Memory B cell (primary cell): ENCODE measurements at places on chromosomes 11 and 22.

DNA sequence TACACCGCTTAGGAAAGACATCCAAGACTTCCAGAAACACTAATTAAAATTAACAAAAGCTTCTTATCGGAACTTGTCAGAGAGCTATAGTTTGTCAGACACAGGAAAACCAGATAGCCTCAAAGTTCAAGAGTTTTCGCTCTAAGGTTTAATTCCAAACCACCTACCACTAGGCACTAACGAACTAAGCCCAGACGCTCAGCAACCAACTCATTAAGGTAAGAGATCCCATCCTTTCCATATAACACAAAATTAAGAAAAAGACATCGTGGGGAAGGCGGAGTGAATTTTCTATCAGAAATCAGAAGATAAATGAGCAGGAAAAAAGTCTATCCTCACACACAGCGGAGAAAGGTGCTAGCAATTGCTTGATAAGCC is 382 bp downstream of the IMMP1L start:
- peaks cover 6% of the 10 kb centered on the region for H3K36me3 ChIP-seq
- no peak for DNase-seq
- peak overlapping the region; percentile 95 for H3K27ac ChIP-seq
- H3K4me3 ChIP-seq, result peak overlapping the region; percentile 96

DNA sequence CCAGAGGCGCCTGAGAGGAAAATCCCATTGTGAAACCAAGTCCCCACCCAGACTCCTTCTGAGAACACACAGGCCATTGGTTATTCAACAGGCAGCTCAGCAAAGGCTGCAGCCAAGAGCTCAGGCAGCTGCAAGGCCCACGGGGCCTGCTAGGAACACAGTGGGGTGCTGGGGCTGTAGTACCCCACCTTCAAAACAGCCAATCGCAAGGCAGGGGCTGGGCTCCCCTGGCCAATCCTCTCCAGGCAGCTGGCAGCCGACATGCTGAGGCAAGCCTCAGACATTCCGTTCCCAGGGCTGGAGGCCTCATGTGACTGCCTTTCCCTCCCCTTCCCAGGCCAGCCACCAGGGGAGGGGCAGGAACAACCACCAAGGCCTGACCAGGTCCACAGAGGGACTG is 6.6 kb downstream of the PRODH start:
- H3K36me3 ChIP-seq, result no peaks in the 10 kb centered on the region
- H3K27me3 ChIP-seq, result no peaks in the 10 kb centered on the region
- H3K4me1 ChIP-seq, result no peaks in the 10 kb centered on the region

DNA sequence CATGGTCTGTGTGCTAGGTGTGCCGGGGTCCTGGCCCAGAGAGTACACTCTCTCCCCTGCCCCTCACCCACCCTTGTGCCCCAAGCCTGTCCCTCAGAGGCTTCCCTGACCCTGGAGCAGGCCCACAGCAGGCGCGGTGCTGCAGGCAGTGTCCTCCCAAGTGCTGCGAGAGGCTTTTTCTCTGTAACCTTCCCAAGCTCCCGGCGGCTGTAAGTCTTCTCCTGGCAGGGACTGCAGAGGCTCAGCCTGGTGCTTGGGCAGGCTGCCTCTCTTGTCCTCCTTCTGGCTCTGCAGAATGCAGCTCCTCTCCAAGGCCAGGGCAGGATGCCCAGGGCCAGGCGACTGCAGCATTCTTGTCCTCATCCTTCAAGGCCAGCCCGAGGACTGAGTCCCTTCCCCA is 15.9 kb downstream of the RFPL1 start:
- H3K4me1 ChIP-seq, result no peaks in the 10 kb centered on the region
- H3K27me3 ChIP-seq, result no peaks in the 10 kb centered on the region
- H3K36me3 ChIP-seq, result no peaks in the 10 kb centered on the region
- no peak overlapping the region for H3K27ac ChIP-seq

GRCh38 chr22:33325232-33326004 is 267.2 kb upstream of the SYN3 start:
- H3K36me3 ChIP-seq, result no peaks in the 10 kb centered on the region
- H3K4me1 ChIP-seq, result peaks cover 18% of the 10 kb centered on the region
- peak; percentile 44 for DNase-seq
- peak overlapping the region; percentile 73 for H3K27ac ChIP-seq
- H3K4me3 ChIP-seq, result peak overlapping the region; percentile 49

- no peaks in the 10 kb centered on the region for H3K4me1 ChIP-seq
- H3K4me3 ChIP-seq, result no peak overlapping the region
- no peak overlapping the region for H3K27ac ChIP-seq
- DNase-seq, result peak; percentile 39
- H3K36me3 ChIP-seq, result peaks cover 7% of the 10 kb centered on the region
These were observed 7.9 kb downstream of the MRPL16 start for GRCh38 chr11:59802639-59803176.

DNA sequence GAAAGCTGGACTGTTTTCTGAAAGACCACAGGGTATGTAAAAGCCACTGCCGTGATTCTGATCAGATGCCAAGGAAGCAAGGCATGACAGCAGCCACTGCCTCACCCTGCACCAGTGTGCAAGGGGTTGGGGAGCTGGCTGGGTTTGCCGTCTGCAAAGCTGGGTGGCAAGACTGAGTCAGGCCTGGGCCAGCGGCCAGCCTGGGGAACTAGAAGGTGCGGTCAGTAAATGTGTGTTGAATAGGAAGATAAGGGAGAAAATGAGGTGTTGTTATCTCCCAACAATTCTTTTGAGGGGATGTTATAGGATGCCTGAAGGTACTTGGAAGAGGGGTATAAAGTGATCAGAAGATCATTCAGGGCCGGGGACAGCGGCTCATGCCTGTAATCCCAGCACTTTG is 8.0 kb downstream of the VSTM5 start:
- H3K27ac ChIP-seq, result no peak overlapping the region
- no peak for DNase-seq
- no peak overlapping the region for H3K4me3 ChIP-seq
- H3K27me3 ChIP-seq, result peaks cover 4% of the 10 kb centered on the region
- H3K4me1 ChIP-seq, result no peaks in the 10 kb centered on the region
- H3K36me3 ChIP-seq, result no peaks in the 10 kb centered on the region

- H3K36me3 ChIP-seq, result no peaks in the 10 kb centered on the region
- peak; percentile 63 for DNase-seq
These were observed 1.6 kb downstream of the MCAM start for GRCh38 chr11:119315131-119316015.

- no peak overlapping the region for H3K27ac ChIP-seq
- H3K36me3 ChIP-seq, result no peaks in the 10 kb centered on the region
- no peak for DNase-seq
- H3K27me3 ChIP-seq, result no peaks in the 10 kb centered on the region
These were observed 12.9 kb upstream of the FAT3 start for GRCh38 chr11:92211576-92212167.

GRCh38 chr22:42993651-42994275 is 21.2 kb downstream of the PACSIN2 start:
- no peak for DNase-seq
- peaks cover 47% of the 10 kb centered on the region for H3K4me1 ChIP-seq
- peaks cover 2% of the 10 kb centered on the region for H3K36me3 ChIP-seq
- H3K27me3 ChIP-seq, result no peaks in the 10 kb centered on the region

DNA sequence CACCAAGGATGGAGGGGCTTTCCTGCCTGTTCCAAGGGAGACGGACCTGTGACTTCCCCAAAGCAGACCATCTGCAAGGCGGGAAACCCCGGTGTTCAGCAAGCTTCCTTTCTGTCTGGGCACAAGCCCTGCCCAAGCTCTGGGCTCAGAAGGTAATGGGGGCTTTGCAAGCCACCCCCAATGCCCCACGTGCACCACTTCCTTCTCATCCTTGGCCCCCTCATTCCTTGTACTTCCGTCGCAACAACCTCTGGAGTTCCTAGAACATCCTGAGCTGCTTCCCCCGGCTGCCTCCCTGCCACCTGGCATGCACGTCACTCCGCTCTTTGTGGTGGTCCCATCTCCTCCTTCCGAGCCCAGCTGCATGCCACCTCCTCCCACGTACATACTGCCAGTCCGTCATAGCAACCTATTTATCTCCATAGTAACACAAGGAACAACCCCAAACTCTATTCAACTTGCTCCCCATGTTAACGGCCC is 3.9 kb downstream of the MYEOV start:
- DNase-seq, result no peak
- H3K27me3 ChIP-seq, result no peaks in the 10 kb centered on the region
- peaks cover 53% of the 10 kb centered on the region for H3K4me1 ChIP-seq
- peak overlapping the region; percentile 92 for H3K27ac ChIP-seq
- H3K4me3 ChIP-seq, result peak overlapping the region; percentile 73

DNA sequence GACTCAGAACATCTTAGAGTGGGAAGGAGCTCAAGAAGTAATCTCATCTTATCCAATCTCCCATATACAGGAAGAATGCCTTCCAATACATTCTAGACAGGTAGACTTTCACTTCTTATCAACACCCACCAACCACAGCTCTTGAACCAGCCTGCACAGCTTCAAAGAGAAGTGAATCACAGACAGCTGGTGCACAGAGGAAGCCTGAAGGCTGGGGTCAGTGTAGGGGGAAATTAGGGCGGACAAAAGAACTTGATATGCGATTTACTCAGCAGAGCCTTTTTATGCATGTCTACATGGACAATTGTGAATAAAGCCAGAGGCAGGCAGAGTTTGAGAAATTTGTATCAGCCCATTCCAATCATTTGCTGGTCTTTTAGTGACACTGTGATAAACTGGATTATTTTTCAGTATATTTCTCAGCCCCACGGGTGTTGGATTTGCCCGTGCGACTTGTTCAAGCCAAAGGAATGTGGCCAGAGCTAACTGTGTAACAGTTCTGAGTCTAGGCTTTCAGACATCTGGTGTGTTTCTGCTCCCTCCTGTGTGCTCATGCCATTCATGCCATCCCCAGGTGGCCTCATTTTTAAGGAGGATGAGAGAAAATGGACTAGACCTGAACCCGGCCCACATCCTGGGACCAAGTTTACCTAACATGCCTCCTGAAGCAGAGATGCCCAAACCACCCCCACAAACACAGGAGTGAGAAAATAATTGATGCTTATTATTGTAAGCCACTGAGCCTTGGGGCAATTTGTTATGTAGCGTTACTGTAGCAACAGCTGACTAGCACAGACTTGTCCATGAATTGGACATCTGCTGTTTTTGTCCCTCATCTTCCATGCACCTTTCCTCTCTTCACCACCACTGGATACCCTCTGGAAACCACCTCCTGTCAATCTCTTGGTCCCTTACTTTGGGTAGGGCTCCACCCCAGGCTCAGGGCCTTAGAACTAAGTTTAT is 137.5 kb upstream of the HSD17B12 start:
- no peak overlapping the region for H3K4me3 ChIP-seq
- no peaks in the 10 kb centered on the region for H3K4me1 ChIP-seq
- no peaks in the 10 kb centered on the region for H3K36me3 ChIP-seq
- no peak for DNase-seq
- no peak overlapping the region for H3K27ac ChIP-seq

- DNase-seq, result no peak
- no peak overlapping the region for H3K4me3 ChIP-seq
- H3K27me3 ChIP-seq, result peaks cover 1% of the 10 kb centered on the region
- H3K4me1 ChIP-seq, result peaks cover 3% of the 10 kb centered on the region
These were observed 14.9 kb upstream of the OMP start for GRCh38 chr11:77087723-77088225.

GRCh38 chr11:12251666-12252560 is 125.5 kb upstream of the PARVA start:
- H3K27me3 ChIP-seq, result peaks cover 3% of the 10 kb centered on the region
- H3K27ac ChIP-seq, result no peak overlapping the region
- H3K4me1 ChIP-seq, result no peaks in the 10 kb centered on the region

DNA sequence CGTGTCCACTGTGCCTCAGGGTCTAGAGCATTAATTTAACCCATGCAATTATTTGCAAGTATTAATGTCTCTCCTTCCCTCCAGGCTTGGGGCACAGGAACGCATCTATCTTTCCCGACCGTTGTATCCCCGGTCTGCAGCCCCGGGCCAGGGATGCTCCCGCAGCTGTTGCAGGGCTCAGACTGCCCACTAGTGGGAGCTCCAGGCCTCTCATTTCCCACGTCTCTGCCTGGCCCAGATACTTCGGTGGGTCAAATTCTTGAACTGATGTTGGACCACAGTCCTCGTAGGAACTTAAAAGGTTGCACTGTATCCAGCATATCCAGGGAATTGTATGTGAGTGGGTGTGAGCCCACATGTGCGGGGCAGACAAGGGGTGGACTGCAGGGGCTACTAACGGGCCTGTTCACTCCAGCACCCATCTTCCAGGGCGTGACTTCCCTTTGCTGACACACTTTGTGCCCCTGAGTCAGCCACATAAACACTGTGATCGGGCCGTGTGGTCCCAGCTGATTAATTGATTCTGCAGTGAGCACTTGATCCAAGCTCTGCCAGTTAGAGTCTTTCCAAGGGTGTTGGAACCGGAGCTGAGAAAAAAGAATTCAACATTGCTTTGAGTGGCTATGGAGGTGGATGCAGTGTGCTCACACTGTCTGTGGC is 451.3 kb downstream of the TBC1D22A start:
- DNase-seq, result peak; percentile 38
- no peaks in the 10 kb centered on the region for H3K27me3 ChIP-seq
- H3K36me3 ChIP-seq, result peaks cover 3% of the 10 kb centered on the region
- H3K4me1 ChIP-seq, result no peaks in the 10 kb centered on the region
- no peak overlapping the region for H3K27ac ChIP-seq
- no peak overlapping the region for H3K4me3 ChIP-seq

- H3K27ac ChIP-seq, result no peak overlapping the region
- no peak for DNase-seq
- H3K27me3 ChIP-seq, result peaks cover 3% of the 10 kb centered on the region
- no peaks in the 10 kb centered on the region for H3K4me1 ChIP-seq
These were observed 33.4 kb upstream of the HORMAD2 start for GRCh38 chr22:30046716-30047363.

DNA sequence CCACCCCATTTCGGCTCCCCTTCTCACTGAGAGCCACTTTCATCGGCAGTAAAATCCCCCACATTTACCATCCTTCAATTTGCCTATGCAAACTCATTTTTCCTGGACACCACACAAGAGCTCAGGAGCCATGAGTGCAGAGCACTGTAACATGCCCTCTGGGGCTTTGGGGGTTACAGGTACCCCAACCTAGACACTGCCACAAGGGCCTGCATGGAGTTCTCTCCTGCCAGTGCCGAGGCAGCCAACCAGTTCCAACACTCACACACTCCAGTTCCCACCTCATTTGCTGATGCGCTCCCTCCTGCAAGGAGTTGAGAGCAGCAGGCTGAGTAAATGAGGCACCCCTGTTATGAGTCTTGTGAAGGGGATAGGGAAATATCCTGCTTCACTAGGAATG is 76.1 kb downstream of the SMCO4 start:
- H3K4me3 ChIP-seq, result no peak overlapping the region
- H3K27ac ChIP-seq, result no peak overlapping the region
- H3K36me3 ChIP-seq, result no peaks in the 10 kb centered on the region
- no peak for DNase-seq
- peaks cover 3% of the 10 kb centered on the region for H3K4me1 ChIP-seq
- H3K27me3 ChIP-seq, result no peaks in the 10 kb centered on the region

DNA sequence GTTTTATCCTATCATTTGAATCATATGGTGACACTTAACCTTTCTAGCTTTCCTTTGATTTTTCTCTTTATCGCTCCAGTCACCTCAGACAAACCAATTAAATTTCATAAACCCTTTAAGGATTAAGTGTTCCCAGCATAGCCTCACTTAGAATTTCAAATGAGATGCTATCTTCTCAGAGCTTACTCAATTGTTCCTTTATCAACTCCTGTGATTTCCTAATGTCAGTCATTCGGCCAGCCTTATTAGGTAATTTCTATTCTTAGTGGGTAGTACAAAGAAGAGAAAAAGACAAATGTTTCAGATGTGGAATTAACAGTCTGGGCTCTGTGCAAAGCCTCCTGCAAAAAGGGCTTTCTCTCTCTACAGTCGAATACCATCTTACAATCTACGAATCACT is 77.1 kb upstream of the CCDC90B start:
- no peak for DNase-seq
- no peak overlapping the region for H3K4me3 ChIP-seq
- no peaks in the 10 kb centered on the region for H3K4me1 ChIP-seq
- peaks cover 1% of the 10 kb centered on the region for H3K36me3 ChIP-seq

- peaks cover 14% of the 10 kb centered on the region for H3K36me3 ChIP-seq
- H3K4me1 ChIP-seq, result peaks cover 50% of the 10 kb centered on the region
- peak overlapping the region; percentile 97 for H3K4me3 ChIP-seq
- H3K27ac ChIP-seq, result peak overlapping the region; percentile 98
These were observed 2.0 kb downstream of the SLC15A3 start for GRCh38 chr11:60950024-60950423.
